Breast epithelium (tissue), 4 donors: ENCODE measurements at places on chromosomes 13 and 19.

DNA sequence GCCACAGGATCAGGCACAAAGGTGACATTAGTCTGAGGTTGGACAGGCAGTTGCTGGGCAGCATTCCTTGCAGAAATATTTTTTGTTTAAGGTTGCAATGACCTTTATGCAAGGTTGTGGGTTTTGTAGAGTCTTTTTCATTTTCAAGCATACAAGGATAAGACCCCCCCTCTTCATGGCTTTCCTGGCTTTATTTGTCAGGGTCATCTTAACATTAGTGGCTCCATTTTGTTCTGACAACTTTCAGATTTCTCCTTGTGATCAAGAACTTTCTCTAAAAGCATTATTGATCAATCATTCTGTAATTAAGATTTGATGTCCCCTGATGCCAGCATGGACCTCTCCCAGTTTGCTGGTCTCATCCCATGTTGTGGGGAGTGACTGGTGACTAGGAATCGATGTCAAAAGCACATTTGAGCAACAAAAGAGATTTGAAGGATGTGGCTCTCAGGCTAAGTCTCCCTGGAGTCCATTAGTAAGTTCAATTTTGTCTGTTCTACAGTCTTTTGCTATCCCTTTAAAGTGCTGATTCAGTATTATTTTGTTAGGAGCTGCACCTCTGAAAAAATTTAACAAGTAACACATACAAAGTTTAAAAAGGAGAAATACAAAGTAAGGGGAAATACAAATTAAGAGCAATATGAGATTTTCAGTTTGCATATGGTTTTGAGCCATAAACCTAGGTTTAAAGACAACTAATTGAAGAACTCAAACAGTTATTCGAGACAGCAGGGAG, 5.3 kb downstream of the CARD8 start:
- DNase-seq: no peak

DNA sequence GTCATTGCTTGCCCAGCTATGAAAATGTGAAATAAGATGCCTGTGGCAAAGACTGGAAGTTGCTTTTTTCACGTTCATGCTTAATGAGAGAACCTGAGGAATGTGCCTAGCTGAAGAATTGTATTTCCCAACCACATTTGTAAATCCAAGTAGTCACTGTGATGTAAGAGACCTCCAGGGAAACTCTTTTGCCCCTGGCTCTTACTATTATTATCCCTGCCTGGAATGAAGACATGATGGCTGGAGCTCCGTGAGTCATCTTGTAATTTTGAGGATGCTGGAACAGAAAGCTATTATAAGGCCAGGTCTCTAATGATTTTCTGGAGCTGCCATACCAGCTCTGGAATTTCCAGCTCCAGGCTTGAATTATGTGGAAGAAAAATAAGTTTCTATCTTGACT, 894.3 kb downstream of the DIAPH3 start:
- DNase-seq: no peak

DNA sequence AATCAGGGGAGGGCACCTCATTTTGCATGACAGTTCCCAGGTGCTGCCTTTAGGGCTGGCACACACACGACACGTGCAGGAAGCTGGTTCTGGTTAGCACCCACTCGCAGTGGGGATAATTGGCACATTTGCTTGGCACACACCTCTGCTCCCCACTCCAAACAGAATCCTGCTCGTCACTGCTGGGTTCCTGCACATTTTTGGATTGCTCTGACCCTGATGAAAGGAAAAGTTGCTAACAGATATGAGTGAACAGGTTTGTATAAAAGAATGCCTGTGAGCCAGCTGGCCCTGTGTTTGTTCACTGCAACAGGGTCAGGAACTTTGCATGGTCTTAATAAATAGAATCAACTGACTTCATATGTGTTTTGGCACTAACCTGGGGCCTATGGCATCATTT, 1500.4 kb downstream of the EFNB2 start:
- DNase-seq: no peak

- no peak for DNase-seq
These were observed 6.9 kb upstream of the CBY2 start for GRCh38 chr13:45695198-45695730.
